ENCODE measurements at places on chromosomes 12 and 14. TPM values are rescaled to one million over a fixed set of nuclear protein-coding genes. Genes with fewer than 3 reads are reported as not detected.

DNA sequence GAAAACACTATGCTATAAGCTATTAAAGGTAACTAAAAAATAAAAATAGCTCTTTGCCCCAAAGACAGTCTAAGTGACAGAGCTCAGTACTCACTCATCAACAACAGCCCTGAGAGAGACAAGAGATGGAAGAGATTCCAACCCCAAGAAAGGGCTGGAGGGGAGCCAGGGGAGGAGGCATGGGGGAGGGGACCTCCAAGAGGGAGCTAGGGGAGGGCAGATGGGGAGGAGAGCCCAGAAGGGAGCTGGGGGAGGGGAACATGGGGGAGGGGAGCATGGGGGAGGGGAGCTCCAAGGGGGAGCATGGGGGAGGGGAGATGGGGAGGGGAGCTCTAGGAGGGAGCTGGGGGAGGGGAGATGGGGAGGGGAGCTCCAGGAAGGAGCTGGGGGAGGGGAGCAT is 7.7 kb downstream of the SSH1 start:
- H3K36me3 ChIP-seq: peaks cover 31% of the 10 kb centered on the region
- H3K27me3 ChIP-seq: no peaks in the 10 kb centered on the region
- H3K4me3 ChIP-seq: no peak overlapping the region
- H3K4me1 ChIP-seq: no peaks in the 10 kb centered on the region
- no peak overlapping the region for H3K27ac ChIP-seq

The TUBA1C gene
- total RNA-seq: 693 TPM

- no peaks in the 10 kb centered on the region for H3K27me3 ChIP-seq
- no peak overlapping the region for H3K27ac ChIP-seq
- no peak for DNase-seq
- no peaks in the 10 kb centered on the region for H3K4me1 ChIP-seq
- H3K36me3 ChIP-seq: peaks cover 28% of the 10 kb centered on the region
- no peak overlapping the region for H3K4me3 ChIP-seq
Measured at GRCh38 chr12:132723015-132723763, 12.5 kb downstream of the PGAM5 start.

The NYNRIN gene
- 1.1 TPM for total RNA-seq

The COX14 gene
- 71.6 TPM for total RNA-seq

The TMEM253 gene
- 0.29 TPM for total RNA-seq

- peaks cover 21% of the 10 kb centered on the region for H3K4me1 ChIP-seq
- H3K4me3 ChIP-seq: no peak overlapping the region
- no peak for DNase-seq
- no peak overlapping the region for H3K27ac ChIP-seq
- H3K36me3 ChIP-seq: no peaks in the 10 kb centered on the region
Measured at GRCh38 chr14:61147381-61147821, 133.7 kb downstream of the TMEM30B start.

DNA sequence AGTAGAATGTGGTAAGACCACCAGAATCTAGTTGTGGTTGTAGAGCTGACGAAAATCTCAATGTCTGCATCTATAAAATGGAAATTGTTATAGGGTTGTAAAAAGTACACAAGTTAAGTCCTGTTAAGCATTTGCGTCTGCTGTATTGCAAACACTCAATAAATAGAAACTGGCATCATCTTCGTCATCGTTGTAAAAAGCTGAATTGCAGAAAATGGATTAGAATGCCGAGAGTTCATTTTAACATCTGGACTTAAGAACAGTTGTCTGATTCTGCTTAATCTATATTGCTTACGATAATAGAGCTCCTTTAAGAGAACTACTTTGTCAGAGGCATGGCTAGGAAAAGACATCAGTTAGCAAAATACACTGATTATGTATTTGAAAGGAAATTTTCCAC is 33.2 kb downstream of the KCNMB4 start:
- no peaks in the 10 kb centered on the region for H3K36me3 ChIP-seq
- no peaks in the 10 kb centered on the region for H3K27me3 ChIP-seq
- DNase-seq: no peak
- H3K27ac ChIP-seq: no peak overlapping the region
- no peak overlapping the region for H3K4me3 ChIP-seq
- H3K4me1 ChIP-seq: peaks cover 5% of the 10 kb centered on the region

DNA sequence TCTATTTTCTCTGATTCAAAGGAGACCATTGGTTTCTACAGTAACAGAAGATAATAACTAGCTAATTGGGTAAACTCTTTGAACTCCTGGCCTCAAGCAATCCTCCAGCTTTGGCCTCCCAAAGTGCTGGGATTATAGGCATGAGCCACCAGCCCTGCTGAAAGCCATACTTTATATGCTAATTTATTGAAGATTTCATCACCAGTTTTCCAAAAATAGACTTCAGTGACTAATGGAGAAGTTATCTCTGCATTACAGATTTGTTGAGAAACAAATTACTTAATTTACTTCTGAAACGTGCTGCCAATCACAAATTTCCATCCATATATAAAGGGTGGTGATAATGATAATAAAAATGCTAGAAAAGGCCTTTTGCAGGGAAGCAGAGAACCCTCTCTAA is 1758.1 kb upstream of the SEL1L start:
- no peak overlapping the region for H3K27ac ChIP-seq
- H3K4me3 ChIP-seq: no peak overlapping the region
- no peak for DNase-seq
- H3K4me1 ChIP-seq: no peaks in the 10 kb centered on the region
- H3K27me3 ChIP-seq: no peaks in the 10 kb centered on the region
- H3K36me3 ChIP-seq: no peaks in the 10 kb centered on the region

DNA sequence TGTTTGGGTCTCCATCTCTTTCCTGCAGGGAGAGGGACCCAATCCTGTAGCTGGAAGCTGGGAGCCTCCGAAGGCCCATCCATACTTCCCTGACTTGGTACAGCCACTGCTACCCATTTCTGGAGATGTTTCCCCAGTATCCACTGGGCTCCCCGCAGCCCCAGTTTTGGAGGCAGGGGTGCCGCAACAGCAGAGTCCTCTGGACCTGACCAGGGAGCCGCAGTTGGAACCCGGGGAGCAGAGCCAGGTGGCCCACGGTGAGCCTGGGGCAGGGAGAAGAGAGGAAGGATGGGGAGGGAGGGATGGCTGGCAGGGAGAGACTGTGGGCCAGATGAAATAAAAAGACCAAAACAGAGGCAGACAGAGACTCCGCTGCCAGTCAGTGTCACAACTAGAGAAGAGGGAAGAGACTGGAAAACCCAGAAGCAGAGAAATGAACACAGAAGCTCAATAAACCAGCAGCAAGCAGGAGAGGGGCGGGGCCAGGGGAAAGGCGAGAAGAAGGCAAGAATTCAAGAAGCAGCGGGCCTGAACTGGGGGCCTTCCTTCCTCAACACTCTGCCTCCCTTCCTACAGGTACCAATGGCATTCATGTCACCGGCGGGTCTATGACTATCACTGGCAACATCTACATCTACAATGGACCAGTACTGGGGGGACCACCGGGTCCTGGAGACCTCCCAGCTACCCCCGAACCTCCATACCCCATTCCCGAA is 6.3 kb downstream of the LTBR start:
- H3K27ac ChIP-seq: no peak overlapping the region
- H3K4me3 ChIP-seq: no peak overlapping the region
- H3K36me3 ChIP-seq: peaks cover 44% of the 10 kb centered on the region
- no peak for DNase-seq

All from HepG2 (cell line).